ENCODE measurements at places on chromosomes 1 and 21. TPM values are rescaled to one million over a fixed set of nuclear protein-coding genes. Genes with fewer than 3 reads are reported as not detected.

Gene TRPM2
- total RNA-seq = not detected

Gene PLD5
- 0.90 TPM for total RNA-seq

Gene CYP4X1
- total RNA-seq = not detected

GRCh38 chr1:167492481-167492910 lies 25.8 kb downstream of the CD247 start:
- DNase-seq = no peak

- peak; percentile 58 for DNase-seq
Measured at GRCh38 chr1:75791022-75791421, 5.0 kb downstream of the RABGGTB start.

- no peak for DNase-seq
Measured at GRCh38 chr1:147647796-147648633, 22.3 kb downstream of the ACP6 start.

- DNase-seq = no peak
Measured at GRCh38 chr1:216626394-216627067, 96.7 kb downstream of the ESRRG start.

GRCh38 chr1:25766721-25767436 lies 33.1 kb upstream of the SELENON start:
- no peak for DNase-seq

- no peak for DNase-seq
Measured at GRCh38 chr1:8643542-8644536, 173.6 kb downstream of the RERE start.

GRCh38 chr21:14616380-14617039 lies 70.4 kb upstream of the SAMSN1 start:
- no peak for DNase-seq

DNA sequence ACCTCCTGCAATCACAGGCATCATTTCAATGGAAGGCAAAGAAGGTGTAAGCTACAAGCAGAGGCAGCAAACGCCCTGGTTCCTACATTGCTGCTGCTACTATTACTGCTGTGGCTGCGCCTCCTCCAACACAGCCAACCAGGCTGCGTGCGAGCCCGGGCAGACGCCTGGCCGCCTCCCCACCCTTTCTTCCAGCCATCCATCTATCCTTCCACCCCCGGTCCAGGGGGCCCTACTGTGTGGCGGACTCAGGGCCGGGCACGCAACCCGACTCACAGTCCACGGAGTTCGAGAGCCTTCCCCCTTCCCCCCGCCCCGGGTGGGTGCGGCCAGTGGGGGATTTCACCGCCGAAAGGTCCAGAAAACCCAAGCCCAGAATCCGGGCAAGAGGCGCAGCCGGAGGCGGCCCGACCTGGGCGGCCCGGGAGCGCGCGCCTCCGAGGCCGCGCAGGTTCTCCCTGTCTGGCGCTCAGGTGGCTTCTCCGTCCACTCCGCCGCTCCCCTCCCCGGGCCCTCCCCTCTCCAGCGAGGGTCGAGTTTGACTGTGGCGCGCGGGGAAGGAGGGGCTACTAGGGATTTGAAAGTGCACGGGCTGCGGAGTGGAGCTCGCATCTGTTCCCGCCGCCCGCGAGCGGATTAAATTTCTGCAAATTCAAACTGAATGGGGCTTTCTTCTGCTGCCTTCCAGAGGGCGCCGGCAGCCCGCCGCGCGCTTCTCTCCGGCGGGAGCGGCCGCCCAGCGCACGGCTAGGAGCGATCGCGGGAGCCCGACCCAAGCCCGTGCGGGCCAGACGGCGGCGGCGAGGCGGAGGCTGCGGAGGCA lies at the start of gene HUNK:
HUNK (plus strand) TSS at position 569 of the 823 bp plus-strand sequence. CDS start 655 bp downstream, outside the sequence.
- DNase-seq = no peak

DNA sequence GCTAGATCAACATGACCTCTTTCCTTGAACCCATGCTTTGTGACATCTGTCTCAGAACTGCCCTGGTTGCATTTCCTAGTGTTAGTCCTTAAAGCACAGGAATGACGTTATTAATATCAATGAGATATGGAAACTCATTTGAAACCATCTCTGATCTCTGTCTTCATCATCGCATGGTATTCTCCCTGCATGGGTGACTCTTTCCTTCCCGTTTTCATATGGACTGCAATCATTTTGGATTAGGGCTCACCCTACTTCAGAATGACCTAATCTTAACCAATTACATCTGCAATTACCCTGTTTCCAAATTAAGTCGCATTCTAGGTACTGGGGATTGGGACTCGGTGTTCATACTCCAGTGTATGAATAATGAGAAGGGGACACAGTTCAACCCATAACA lies 41.7 kb upstream of the DISC1 start:
- DNase-seq = no peak

DNA sequence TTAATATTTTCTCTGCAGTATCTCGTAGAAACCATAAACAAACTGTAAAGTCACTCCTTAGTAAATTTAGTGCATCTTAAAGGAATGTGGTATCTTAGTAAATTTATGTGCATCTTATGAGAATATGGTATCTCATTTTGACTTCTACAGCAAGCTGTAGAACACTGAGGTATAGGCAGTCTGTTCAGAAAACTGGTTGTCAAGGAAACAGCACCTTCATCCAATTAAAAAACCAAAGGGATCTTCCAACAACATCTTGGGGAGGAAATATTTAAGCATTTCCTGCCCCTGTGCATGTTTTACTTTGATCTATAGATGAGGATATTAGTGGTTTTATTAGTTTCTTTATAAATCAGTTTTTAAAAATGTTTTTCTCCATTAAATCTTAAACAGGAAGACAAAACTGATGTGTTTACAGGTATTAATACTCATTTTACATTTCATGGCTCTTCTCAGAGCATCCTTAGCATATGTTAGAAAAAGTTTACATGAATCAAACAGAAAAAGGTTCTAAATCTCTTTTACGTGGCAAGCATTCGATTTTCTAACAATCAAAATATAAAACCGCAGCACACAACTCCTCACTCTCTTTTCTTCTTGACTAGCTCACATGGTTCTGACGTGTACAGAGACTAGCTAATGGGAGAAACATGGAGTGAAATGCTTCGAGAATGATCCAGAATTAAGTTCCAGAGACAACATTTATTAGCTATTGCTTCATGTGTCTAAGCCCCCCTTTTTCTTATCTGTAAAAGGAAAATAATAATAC lies 668.8 kb downstream of the PTPRC start:
- no peak for DNase-seq

DNA sequence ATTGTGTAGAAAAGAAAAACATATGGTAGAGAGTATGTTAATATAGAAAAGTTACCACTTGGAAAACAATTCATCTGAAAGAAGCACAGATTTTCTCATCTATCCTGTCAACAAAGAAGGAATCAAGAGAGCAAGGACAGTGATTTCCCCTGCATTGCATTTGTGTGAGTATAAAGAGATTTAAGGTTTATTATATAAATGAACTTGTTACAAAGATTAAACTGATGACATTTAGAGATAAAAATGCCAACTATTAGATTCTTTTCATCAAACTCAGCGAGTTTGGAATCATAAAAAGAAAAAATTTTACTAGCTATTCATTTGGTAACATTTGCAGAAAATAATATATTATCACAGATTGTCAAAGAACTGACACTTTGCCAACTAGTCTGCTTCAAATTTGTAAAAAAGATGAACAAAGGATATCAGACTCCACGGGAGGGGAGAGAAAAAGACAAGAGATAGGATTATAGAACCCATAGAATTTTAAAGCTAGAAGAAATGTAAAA lies at the start of gene RGS21:
RGS21 (plus strand) TSS at position 51 of the 509 bp plus-strand sequence. CDS start 26,045 bp downstream, outside the sequence.
- DNase-seq = no peak

DNA sequence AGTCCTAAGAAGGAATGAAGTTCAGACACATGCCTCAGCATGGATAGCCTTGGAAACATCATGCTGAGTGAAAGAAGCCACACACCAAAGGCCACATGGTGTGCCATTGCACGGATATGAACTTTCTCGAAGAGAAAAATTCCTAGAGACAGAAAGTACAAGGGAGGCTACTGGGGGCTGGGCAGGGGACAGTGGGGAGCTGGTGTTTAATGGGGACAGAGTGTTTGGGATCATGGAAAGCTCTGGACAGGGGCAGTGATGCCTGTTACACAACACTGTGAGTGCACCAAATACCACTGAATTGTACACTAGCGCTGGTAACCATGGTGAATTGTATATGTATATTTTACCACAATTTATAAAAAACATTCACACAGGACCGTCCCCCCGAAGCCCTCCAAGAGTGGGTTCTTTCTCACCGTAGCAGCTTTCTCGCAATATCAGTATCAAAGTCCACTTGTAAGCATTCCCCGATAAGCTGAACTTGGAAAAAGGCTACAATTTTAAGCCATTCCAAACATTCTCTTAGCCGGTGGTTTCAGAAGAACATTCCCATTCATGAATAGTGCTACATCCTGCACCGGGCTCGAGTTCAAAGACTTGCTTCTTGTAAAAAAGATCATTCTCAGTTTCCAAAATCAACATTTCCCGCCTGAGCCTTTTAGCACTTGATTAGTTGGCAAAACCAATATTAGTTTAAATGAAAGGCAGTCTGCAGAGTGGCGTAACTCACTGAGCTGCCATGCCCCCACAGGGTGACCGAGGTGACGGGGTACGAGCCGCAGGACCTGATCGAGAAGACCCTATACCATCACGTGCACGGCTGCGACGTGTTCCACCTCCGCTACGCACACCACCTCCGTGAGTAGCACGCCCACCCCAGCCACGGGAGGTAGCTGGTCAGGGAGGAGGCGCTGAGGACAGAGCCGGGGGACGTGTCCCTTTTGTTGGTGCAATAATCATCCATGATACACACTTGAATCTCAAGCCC lies 31.7 kb downstream of the SIM2 start:
- no peak for DNase-seq

- no peak for DNase-seq
Measured at GRCh38 chr21:43024439-43025136, 50.2 kb downstream of the PKNOX1 start.

DNA sequence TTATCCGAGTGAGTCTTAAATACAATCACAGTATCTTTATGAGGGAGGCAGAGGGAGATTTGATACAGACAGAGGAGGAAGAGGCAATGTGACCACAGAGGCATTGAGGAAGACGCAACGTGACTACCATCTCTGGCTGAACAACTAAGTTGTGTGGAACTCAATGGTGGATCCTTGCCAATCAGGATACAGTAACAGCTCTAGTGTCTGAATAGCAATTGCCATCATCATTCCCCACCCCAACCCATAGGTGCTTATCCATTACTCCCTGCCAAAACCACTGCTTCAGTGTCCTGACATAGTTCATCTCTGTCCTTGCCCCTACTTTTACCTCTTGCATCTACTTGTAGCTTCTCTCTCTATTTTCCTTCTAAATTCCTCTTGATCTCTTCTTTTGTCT lies 20.5 kb upstream of the RHBDL2 start:
- DNase-seq = peak; percentile 58

DNA sequence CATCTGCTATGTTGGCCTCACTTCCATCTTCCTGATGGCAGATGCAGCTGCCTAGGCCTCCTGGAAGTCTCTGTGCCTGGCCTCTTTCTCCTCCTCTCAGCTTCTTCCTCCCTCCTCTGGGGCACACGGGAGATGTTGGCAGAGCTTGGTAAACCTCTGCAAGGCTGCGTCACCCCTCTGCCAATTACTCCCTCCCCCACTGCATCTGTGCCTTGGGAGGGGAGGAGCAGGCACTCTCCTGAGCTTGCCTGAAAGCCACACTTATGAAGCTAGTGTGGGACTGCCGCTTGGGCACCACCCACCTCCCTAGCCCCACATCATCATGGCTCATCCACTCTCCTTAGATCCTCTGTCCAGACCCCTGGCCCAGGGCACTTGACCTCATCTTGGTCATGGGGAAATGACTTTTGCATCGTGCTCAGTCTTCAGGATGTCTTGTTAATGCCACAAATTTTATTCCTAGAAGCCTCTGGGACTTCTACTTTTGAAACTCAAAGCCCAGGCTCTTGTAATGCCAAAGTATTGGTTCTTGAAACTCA lies 7.3 kb upstream of the TMEM51 start:
- peak; percentile 25 for DNase-seq

- peak; percentile 62 for DNase-seq
Measured at GRCh38 chr21:29718081-29718815, 221.5 kb downstream of the GRIK1 start.

- DNase-seq = no peak
Measured at GRCh38 chr1:229402993-229403392, 30.9 kb downstream of the ACTA1 start.

DNA sequence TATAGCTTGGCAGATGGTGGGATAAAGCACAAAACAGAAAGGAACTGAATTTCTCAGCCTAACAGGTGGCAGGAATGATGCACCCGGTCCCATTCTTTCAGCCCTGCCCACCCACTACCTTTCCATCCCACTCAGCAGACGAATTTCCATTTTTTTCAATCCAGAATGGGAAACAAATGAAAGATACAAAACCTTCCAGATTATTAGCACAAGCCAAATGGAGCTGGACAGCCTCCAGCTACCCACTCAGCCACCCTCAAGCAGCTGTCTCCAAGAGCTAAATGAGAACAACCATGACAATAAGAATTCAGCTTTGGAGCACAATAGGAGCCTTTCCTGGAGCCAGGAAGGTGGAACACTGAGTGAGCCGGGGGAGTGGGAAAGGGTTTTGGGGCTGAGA lies 96.3 kb upstream of the ST6GALNAC5 start:
- no peak for DNase-seq

GRCh38 chr1:228940926-228941325 lies 205.6 kb downstream of the RHOU start:
- DNase-seq = no peak

GRCh38 chr1:29706936-29707335 lies 470.6 kb downstream of the PTPRU start:
- DNase-seq = peak; percentile 43

GRCh38 chr1:119506941-119507340 lies at the start of gene HSD3B1:
TSS of gene HSD3B1 (plus strand) at chr1:119507210. CDS start at chr1:119507477, 267 bp downstream.
- DNase-seq = no peak

DNA sequence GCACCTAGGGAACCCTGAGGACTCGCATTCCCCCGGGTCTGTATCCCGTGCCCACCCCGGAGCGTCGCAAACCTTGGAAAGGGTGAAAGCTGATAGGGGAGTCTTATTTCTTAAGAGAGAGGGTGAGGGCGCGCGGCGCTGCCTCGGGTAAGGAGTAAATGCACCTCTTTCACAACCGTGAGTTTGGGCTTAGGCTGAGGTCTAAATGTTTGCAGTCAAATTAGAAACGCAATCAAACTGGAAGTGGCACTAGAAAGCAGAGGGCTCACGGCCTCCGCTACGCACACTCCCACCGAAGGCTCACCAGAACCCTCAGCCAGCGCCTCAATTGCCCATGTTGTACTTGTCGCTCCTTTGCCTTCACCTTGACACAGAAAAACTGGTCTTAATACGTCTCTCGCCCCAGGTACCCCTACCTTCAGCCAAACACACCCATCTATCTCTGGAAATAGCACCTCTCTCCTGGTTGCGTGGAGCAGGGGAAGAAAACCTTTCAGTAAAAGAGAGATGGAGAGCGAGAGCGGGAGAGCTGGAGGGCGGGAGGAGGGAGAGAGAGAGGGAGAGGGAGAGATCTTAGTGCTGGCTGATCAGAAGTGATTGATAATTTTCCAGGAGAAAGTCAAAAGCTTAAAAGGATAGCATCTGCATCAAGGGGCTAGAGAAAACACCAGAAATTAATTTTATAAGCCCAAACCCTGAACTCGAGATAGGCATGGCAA lies 1.7 kb upstream of the HLX start:
- DNase-seq = no peak

- no peak for DNase-seq
Measured at GRCh38 chr1:41800311-41800829, 118.4 kb downstream of the HIVEP3 start.
